Inflammatory macrophage (primary cell): ENCODE measurements at places on chromosomes 1 and 21.

- peak; percentile 80 for DNase-seq
These were observed 17.9 kb downstream of the CSRP1 start for GRCh38 chr1:201488830-201489589.

- DNase-seq, result peak; percentile 92
These were observed at the start of gene GSTM1 for GRCh38 chr1:109687641-109688499. Gene GSTM1, plus strand, starts transcription at chr1:109687817. Its CDS starts 57 bp downstream, at chr1:109687874.

GRCh38 chr21:27464648-27465047, 497.8 kb upstream of the ADAMTS5 start:
- DNase-seq, result no peak

- DNase-seq, result no peak
These were observed 152.5 kb downstream of the CDC7 start for GRCh38 chr1:91653183-91653582.

- peak; percentile 94 for DNase-seq
These were observed 2.7 kb downstream of the RHBG start for GRCh38 chr1:156371553-156372264.

DNA sequence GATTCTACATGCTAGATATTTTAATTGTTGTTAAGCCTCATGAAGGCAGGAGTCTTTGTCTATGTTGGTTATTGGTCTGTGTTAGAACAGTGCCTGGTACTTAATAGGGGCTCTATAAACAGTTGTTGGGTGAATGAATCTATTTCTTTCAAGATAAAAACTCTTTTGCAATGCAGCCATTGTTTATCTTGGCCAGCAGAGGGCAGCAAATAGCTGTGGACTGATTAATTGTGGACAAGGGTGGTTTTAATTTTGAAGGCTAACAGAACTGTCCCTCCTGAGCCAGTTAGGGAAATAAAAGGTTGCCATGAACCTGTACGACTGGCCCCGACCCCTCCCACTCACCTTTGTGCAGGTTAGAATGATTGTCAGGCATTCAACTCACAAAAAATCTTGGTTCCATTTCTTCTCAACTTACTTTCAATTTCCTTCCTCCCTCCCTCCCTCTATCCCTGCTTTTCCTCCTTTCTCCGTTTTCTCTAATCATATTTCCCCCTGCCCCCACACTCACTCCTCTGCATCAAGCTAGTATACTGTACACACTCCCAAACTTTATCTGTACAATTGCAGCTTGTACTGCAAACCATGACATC, 66.3 kb upstream of the DIRAS3 start:
- DNase-seq, result peak; percentile 59

- no peak for DNase-seq
These were observed 17.4 kb downstream of the KIAA0319L start for GRCh38 chr1:35539824-35540261.

- no peak for DNase-seq
These were observed 27.1 kb downstream of the CFAP57 start for GRCh38 chr1:43199093-43199726.

- no peak for DNase-seq
These were observed 35.0 kb downstream of the COL18A1 start for GRCh38 chr21:45439901-45440461.

DNA sequence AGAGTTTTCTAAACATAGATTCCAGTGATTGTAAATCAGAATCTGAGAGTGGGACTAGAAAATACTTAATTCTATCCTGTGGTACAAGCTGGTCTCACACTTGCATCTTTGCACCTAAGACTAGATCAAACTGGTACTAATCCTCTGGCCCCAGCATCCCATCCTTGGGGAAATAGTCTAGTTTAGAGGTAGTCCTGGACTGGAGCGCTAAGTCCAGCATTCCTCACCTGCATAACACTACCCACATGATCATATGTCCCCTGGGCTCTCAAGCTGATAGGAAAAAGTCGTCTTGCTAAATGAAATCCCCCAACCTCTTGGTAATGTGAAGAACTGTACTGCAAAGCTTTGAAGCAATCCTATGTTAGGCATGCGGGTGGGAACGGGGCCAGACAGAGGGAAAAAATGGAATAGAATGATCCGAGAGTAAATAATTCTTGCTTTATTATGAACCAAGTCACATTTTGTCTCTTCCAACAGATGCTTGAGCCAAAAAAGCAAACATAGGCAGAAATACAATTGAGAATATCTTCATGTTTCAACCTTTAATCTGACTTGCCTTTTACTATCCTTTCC, 4.8 kb downstream of the COX20 start:
- no peak for DNase-seq

DNA sequence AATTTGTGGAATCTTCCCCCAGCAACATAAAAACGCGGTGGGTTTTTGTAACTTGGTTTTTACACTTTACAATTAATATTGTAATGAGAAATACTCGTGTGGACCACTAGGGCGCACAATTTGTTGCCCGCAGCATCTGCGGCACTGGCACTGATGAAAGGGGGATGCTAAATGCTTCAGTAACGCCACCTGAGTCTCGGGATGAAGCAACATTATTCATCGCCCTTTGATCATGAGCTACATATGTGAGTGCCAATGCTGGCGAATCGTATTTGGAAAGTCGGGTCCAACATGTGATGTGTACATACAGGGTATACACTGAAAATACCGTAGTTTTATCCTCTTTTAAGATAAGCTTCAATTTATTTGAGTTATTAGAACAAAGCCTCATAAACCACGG, 34.2 kb upstream of the COX20 start:
- peak; percentile 47 for DNase-seq

- DNase-seq, result peak; percentile 44
These were observed 2.2 kb downstream of the ELOA start for GRCh38 chr1:23745515-23745914.

DNA sequence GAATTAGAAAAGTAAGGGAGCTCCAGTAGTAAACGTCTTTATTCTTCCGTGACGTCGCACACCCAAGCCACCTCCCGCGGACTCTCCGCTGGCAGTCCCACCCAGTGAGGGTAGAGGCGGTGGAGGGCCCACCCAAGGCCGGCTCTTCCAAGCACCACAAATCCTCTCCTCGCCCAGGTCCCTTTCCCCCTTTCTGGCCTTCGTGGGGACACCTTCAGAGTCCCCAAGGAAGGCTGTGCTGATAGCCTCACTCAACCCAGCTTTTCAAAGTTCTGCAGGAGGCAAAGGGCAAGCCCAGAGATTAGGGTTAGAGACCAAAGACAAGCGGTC, 349 bp upstream of the GPN2 start:
- DNase-seq, result no peak

- peak; percentile 65 for DNase-seq
These were observed 1.6 kb downstream of the CD53 start for GRCh38 chr1:110874324-110875215.

GRCh38 chr1:35220976-35221375, 28.0 kb upstream of the SFPQ start:
- DNase-seq, result no peak

GRCh38 chr1:25042331-25043227, 112.5 kb upstream of the RUNX3 start:
- DNase-seq, result no peak

- peak; percentile 26 for DNase-seq
These were observed 107.3 kb upstream of the ST6GALNAC5 start for GRCh38 chr1:76759950-76760349.

DNA sequence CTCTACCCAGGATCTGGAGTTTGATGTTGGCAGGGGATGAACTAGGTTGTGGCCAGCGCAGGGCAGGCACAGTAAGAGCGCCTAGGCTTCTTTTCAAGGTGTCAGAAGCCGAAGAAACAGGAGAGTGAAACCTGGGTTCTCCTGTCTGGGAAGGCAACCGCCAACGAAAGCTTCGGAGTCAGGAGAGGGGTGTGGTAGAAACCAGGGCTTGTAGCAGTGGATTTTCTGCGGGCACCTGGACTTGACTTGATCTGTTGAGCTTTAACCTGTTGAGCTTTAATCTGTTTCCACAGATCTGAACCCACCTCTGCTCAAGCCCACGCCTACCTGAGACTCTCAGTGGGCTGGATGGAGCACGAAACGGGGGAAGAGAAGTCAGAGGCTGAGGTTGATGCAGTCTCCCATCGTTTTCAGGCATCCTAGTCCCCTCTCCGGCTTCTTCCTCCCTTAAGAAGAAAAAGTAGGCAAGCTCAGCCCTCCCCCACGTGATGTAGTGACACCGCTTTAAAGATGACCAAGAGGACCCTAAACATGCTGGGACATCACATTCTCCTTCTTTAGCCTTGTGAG, 9.3 kb downstream of the HLX start:
- DNase-seq, result no peak

DNA sequence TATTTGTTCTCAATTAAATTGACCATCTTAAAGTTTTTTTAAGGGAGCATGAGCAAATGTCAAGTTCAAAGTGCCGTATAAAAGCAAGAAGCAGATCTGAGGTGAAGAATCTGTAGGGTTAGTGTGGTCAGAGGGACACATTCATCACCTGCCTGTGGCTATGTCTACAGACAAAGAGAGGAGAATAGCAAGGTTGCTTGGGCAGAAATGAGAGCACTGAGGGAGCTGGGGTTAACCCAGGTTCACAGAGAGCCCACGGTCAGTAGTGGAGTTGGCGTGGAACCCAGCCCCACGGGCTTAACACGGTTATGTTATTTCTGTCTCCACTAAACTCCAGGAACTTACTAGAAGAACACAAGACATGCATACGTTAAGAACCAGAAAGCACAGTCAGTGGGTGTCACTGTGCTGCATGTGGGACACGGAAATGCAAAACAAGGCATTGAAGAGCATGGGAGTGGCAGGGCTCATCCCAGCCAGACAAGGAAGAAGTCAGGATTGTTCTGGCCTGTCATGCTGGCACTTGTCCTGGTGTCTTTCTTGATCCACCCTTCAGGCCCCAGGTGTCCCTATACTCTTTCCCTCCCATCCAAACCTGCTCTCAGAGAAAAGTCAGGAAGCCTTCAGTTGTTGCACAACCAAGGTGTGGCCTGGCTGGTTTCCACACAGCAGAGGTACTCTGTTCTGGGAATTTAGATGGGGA, 95.5 kb upstream of the IVNS1ABP start:
- DNase-seq, result no peak

DNA sequence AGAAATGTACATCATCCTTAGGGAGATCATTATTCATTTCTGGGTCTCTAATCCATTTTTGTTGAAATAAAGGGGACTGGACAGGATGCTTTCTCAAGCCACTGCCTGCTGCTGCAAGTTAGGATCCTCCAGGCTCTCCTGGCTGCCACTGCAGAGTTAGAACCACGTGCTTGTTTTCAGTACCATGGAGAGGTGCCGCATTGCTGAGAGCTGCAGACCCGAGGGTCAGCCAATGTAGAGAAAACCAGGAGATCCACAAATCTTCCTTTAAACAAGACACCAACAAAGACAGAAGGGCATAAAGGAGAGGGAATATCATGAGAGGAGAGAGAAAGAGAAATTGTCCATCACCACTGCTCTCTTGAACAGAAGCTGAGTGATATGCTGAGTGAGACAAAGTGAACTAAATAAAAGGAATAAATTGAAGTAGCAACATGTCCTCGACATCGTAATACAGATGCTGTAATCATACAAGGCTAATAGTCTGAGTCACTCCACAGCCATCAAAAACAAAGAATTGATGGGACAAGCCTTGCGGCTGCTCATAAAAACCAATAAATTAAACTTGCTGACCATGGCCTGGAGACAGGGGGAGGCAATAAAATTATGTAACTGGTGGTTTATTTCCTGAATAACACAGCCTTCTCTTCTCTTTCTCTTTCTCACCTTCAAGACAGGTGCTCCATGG, 255.7 kb downstream of the OMA1 start:
- no peak for DNase-seq

DNA sequence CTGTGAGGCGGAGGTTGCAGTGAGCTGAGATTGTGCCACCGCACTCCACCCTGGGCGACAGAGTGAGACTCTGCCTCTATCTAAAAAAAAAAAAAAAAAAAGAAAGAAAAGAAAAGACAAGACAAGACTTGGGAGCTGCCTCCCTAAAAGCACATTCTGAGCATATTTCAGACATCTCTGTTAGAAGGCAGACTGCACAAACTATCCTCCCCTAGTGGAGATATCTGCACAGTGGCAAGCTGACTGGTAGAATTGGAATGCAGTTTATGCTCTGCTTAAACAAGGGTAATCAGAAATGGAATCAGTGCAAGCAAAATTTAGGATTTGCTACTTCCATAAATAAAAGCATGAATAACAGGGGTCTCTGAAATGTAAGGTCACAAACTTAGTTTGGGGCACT, 31.8 kb downstream of the GNG4 start:
- no peak for DNase-seq

- DNase-seq, result no peak
These were observed 8.8 kb downstream of the FMN2 start for GRCh38 chr1:240100371-240100934.

- peak; percentile 70 for DNase-seq
These were observed 625.2 kb downstream of the LMO4 start for GRCh38 chr1:87953732-87954344.

DNA sequence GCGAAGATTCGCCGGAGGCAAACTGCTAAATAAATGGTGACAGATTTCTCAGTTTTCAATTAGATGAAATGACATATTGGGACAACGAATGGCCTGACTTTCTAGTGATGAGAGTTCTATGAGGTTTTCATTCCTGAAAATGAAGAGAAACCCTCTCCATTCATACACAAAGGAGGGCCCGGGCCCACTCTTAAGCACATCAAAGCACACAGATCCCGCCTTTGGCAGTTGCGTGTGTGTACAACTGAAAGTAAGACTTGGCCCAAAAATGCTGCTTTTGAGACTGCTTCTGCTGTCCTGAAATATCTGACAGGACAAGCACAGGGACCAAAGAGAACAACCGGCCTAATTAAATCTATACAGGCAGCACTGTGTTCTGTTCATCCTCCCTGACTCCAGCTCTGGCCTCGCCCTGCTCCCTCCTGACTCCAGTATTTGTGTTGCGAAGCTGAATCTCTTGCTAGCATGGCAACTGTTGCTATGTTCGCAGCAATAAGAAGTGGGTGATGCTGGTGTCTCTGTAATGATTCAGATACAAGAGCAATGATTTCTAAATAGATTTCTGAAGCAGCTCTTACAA, 7.4 kb downstream of the LRRC53 start:
- no peak for DNase-seq

DNA sequence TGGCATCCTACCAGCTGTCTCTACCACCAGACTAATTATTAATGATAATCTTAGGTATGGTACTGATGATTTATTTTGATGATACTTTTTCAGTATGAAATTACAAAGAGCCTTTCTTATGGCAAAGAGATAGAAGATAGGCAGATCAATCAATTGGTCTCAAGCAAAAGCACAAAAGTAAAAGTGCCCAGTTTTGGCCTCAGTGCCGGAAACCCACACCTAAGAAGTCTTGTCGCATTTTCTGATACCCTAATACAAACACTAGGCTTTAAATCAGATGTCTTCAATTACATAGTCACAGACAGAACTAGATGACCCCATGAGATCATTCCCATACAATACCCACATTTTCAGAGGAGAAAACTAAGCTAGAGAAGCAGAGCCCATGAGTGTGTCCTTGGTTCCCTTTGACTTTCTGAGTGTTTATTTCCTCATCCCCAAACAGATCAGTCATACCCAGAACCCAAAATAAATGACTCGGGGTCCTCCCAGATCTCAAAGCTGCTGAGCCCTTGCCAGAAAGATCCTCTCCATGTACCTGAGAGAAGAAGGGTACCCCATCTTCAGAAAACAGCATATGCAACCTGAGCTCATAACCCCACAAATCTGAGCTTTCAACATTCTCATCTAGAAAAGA, 7.7 kb downstream of the ITPKB start:
- no peak for DNase-seq
